Fibroblast of mammary gland (primary cell): ENCODE measurements at places on chromosomes 12 and 14.

DNA sequence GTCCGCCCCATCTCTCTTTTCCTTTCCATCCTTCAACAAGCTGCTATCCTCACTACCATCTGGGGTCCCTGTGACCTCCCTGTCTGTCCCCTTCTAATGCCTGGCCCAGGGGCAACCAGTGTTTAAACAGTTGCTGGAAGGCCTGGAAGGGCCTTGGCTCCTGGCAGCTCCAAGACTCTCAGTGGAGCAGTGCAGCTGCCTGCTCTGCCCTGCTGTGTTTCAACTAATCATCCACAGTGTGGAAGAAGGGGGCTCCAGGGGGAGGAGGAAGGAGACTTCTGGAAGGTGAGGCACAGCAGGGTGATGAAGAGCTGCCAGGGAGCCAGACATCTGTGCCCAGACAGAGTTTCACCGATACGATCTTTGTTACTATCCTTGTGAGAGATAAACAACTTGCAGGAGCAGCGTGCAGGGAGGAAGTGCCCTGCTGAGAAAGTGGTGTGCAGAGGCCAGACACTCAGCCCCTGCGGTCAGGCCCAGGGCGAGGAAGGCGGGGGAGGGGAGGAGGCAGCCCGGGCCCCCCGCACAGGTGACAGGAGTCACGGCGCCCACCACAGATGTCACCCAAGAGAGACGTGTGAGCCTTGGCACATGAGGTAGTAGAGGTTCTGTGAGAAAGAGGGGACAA lies 1061.8 kb downstream of the BCL11B start:
- no peak for DNase-seq

DNA sequence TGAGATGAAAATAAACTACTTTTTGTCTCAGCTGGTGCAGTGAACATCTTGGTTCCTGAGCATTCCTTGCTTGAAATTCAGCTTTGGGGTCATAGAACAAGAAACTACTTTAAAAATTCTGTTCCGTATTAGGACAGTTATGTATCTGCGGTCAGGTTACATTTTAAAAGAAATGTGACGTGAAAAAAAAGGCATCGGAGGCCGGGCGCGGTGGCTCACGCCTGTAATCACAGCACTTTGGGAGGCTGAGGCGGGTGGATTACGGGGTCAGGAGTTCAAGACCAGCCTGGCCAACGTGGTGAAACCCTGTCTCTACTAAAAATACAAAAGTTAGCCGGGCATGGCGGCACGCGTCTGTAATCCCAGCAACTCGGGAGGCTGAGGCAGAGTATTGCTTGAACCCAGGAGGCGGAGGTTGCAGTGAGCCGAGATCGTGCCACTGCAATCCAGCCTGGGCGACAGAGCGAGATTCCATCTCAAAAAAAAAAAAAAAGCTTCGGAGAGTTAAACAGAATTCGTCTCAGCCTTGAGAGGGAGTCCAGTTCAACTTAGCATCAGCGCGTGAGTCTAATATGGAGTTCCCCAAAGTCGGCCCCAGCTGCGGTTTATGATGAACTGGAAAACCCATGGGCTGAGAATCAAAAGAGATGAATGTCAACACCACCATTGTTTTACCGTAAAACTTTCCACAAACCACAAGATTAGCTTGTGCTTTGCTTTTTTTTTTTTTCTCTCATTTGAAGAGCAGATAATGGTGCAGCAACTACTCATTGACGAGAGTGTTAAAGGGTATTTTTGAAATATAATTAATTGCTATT lies 2.1 kb upstream of the SLC2A13 start:
- DNase-seq, result no peak

- peak; percentile 89 for DNase-seq
Measured at GRCh38 chr12:47725893-47726292, 603 bp upstream of the ENDOU start.

- DNase-seq, result no peak
Measured at GRCh38 chr14:62532181-62532580, 513.1 kb downstream of the KCNH5 start.

DNA sequence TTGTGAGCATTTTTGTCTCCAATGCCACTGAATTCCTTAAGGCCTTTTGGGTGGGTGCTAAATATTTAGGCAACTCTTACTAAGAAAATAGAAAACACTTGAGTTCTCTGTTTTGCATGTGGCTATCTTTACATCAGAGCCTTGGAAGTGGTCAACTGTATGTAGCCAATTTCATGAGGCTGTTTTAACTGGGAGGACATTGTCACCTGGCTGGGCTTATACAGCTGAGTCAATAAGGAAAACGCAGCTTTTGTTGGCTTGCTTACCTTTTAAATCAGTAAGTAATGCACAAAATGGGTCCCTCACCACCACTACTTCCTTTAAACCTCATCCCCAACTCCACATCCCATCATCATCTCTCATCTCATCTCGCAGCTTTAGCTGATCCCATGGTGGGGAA lies 194.3 kb downstream of the RGS6 start:
- DNase-seq, result no peak
